ENCODE measurements at places on chromosomes 6 and 20.

DNA sequence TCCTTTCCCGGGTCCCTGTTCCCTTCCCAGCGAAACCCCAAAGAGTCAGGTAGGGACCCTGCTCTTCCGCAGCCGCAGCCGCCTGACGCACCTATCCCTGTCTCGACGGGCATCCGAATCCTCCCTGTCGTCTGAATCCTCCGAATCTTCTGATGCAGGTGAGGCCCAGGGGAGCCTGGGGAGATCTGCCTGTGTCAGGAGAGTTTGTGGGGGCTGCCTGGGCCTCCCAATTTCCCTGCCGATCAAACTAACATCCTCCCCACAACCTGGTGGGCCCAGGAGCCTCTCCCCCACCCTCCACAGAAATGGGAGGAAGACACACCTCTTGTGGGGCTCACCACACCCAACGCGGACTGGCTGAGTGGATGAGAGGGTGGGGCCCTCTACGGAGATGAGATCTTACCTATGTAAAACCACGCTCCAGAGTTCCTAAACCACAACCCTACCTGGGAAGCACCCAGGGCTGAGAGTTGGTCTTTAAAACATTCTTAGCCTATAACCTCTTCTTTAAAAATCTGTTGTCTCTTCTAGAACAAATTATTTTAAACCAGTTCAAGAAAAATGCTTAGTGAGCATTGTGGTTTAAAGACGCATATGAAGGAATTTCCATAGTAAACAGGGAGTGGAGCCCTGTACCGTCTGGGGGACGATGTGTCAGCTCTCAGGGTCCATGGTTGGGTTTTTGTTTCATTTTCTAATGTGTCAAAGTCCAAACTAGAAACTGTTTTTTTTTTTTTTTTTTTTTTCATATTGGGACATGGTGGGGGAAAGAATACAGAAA, 1.7 kb downstream of the CDC25B start:
- no peak for DNase-seq

GRCh38 chr6:99711925-99712324, 105.3 kb downstream of the PRDM13 start:
- DNase-seq, result no peak

DNA sequence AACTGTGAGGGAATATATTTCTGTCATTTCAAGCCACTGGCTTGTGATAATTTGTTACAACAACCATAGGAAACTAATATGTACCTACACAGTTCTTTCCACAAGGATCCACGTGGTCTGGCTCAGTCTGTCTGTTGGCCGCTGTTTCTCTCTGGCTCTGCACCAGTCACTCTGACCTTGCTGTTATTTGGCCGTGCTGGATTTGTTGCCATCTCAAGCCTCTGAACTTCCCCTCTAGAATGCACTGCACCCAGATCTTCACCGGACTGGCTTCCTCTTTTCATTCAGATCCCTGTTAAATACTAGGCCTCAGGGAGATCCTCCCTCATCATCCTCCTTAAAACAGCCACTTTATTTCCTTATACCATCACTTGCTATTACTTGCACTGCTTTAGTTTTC, 446.8 kb downstream of the TFAP2B start:
- DNase-seq, result no peak

DNA sequence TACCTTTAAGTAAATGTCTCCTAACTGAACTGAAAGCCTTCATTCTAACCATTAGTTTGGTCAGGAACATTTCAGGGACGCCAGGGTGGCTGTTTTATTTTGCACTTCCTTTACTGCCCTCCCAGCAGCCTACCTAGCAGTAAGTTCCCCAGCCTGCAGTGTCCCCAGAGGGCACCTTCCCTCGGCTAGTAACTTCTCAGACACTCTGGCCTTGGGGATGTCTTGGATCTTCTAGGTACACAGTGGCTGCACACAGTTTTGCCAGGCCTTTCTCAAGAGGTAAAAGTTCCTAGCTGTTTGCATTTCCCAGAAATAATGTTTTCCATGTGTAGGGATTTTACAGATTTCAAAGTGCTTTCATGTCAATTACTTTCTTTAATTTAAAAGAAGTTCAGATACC, 378 bp upstream of the LAMA2 start:
- no peak for DNase-seq

GRCh38 chr6:122381494-122382265, 17.8 kb upstream of the HSF2 start:
- peak; percentile 49 for DNase-seq

All from activated T-cell treated with anti-CD3 and anti-CD28 coated beads, Interleukin-2, amount 50 U/mL, for 4 hours (primary cell).